ENCODE measurements at places on chromosomes 16 and 17.

DNA sequence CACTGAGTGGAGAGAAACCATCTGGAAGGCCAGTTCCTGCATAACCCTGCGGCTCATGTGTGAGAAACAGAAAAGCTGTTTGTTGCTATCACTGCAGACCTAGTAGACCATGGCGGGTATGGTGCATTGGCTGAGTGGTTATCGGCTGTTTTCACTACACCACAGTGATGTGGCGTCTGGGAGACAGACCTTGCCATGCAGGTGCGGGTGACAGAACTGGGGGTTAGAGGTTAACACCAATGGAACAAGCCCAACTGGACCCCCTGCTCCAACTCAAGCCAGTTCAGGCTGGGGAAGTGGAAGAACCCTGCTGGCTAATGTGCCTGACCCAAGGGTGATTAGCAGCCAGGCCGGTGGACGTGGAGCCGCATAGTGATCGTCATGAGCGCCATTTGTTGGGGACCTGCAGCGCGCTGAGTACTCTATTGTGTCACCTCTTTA lies 91.9 kb downstream of the IRF8 start:
- no peaks in the 10 kb centered on the region for H3K36me3 ChIP-seq
- H3K4me3 ChIP-seq = no peak overlapping the region
- no peaks in the 10 kb centered on the region for H3K27me3 ChIP-seq
- H3K27ac ChIP-seq = no peak overlapping the region

GRCh38 chr17:66604376-66604775 lies 230.5 kb upstream of the CACNG5 start:
- no peak overlapping the region for H3K4me3 ChIP-seq
- peaks cover 32% of the 10 kb centered on the region for H3K36me3 ChIP-seq
- no peak overlapping the region for H3K27ac ChIP-seq
- no peak for DNase-seq

- H3K36me3 ChIP-seq = no peaks in the 10 kb centered on the region
- H3K4me1 ChIP-seq = no peaks in the 10 kb centered on the region
- no peak for DNase-seq
- no peak overlapping the region for H3K4me3 ChIP-seq
These were observed 23.5 kb downstream of the CACNG5 start for GRCh38 chr17:66858226-66859083.

DNA sequence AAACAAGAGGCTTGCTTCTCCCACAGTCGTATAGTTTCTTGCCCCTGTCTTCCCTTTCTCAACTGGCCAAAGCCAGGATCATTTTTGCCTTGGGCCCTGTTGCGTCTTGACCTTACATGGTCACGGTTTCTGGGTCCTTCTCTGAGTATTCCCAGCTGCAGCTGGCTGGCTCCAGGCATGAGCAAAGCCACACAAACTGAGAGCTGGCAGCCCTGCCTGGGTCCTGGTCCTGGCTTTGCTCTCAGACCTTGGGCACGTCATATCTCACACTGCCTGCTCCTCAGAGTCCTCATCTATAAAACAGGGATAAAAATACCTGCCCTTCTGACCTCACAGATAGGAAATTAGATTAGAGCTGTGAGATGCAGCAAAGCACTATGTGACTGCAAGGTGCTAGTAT lies 277.6 kb downstream of the CBLN1 start:
- no peak overlapping the region for H3K27ac ChIP-seq
- H3K4me3 ChIP-seq = no peak overlapping the region
- no peaks in the 10 kb centered on the region for H3K27me3 ChIP-seq
- no peaks in the 10 kb centered on the region for H3K4me1 ChIP-seq

DNA sequence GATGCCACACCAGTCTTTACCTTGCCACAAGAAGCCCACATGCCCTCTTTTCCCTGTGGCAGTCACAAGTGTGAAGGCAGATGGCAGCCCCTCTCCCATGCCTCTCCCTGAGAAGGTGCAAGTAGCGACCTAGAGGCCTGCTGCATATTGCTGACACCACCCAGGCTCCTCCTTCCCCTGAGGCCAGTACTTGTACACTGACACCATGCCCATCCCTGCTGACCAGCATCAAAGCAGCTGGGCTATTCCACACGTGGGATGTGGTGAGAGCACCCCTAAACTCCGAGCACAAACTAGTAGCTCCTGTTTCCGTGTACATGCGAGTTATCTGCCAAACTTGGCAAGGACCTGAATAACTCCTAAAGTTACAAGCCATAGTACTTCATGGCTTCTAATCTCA lies 149.4 kb downstream of the AATF start:
- H3K27ac ChIP-seq = no peak overlapping the region
- no peaks in the 10 kb centered on the region for H3K27me3 ChIP-seq
- H3K4me3 ChIP-seq = no peak overlapping the region
- peaks cover 42% of the 10 kb centered on the region for H3K36me3 ChIP-seq
- DNase-seq = no peak
- H3K4me1 ChIP-seq = peaks cover 12% of the 10 kb centered on the region

- H3K27ac ChIP-seq = no peak overlapping the region
- DNase-seq = no peak
- H3K36me3 ChIP-seq = no peaks in the 10 kb centered on the region
- H3K4me3 ChIP-seq = no peak overlapping the region
These were observed 14.6 kb downstream of the CRISPLD2 start for GRCh38 chr16:84834403-84834772.

DNA sequence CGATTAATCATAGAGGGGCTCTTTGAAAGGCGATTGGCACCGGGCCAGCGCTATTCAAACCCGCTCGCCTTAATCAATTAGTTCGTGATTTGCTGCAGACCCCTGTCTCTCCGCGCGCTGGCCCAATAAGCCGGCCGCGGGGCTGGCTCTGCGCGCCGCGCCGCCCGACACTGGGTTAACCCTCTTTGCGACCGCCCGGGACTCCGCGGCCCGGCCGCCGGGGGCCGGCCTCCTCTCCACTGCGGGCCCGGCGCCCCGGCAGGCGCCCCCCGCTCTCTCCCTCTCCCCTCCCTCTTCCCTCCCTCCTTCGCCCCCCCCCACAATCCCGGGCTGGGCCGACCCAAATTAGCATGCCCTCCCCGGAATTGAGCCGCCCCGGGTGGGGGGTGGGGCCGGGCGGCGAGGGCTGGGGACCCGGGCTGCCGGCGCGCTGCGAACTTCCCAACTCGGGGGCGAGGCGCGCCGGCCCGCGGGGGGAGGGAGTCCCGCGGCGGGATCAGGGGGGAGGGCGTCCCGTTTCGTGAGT lies 428 bp upstream of the SALL1 start:
- H3K27me3 ChIP-seq = peaks cover 59% of the 10 kb centered on the region
- H3K27ac ChIP-seq = no peak overlapping the region
- peaks cover 15% of the 10 kb centered on the region for H3K36me3 ChIP-seq
- DNase-seq = no peak
- H3K4me1 ChIP-seq = peaks cover 2% of the 10 kb centered on the region

GRCh38 chr16:66549284-66550131 lies at the start of gene TK2:
TK2 (minus strand) TSS chr16:66550122; CDS start chr16:66550061, 61 bp downstream.
- H3K27me3 ChIP-seq = no peaks in the 10 kb centered on the region
- peaks cover 20% of the 10 kb centered on the region for H3K36me3 ChIP-seq
- H3K27ac ChIP-seq = peak within 1 kb of the TSS; percentile 84
- H3K4me1 ChIP-seq = peaks cover 59% of the 10 kb centered on the region
- DNase-seq = peak; percentile 55
- peak within 1 kb of the TSS; percentile 90 for H3K4me3 ChIP-seq

GRCh38 chr16:52372313-52372712 lies 174.6 kb downstream of the TOX3 start:
- H3K27me3 ChIP-seq = no peaks in the 10 kb centered on the region
- no peak overlapping the region for H3K27ac ChIP-seq
- H3K4me1 ChIP-seq = no peaks in the 10 kb centered on the region
- no peak for DNase-seq
- H3K4me3 ChIP-seq = no peak overlapping the region

GRCh38 chr17:28370035-28370743 lies at the start of gene VTN:
VTN (minus strand) TSS chr17:28370307; CDS start chr17:28370203, 104 bp downstream.
- peaks cover 21% of the 10 kb centered on the region for H3K4me1 ChIP-seq
- no peak for DNase-seq
- H3K36me3 ChIP-seq = peaks cover 4% of the 10 kb centered on the region
- H3K27ac ChIP-seq = peak within 1 kb of the TSS; percentile 85
- peak within 1 kb of the TSS; percentile 87 for H3K4me3 ChIP-seq

DNA sequence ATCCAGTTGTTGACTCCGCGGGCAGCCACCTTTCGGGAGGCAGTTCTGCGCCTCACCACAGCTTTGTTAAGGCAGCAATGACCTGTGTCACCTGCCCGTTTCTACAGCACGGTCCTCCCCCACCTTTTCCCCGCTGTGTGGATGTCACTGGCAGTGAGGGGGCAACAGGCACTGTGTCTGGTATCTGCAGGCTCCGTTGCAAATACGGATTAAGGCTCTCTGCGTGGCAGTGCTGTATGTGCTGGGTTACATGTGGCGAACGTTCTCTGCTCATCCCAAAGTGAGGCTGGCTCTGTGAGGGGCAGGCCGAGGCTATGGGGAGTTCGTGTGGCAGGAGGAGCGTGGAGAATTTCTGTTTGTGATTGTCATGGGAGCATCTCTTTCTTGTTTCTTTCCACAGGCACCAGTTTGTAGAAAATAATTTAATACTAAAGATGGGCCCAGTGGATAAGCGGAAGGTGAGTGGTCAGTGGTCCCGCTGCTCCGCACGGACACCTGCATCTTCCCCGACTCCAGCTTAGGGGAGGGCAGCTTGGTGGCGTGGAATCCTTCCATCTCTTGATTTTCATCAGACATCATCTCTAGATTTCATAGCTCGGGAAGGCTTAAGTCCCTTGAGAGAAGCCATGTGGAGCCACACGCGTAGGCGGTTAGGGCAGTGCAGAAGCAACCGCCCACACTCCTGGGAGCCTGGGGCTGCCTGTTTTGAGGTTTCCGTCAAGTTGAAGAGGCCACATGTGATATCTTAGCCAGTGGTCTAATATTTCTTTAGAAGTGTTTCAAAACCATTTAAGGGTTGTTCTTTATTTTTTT lies 57.8 kb downstream of the PDPK1 start:
- H3K27ac ChIP-seq = no peak overlapping the region
- no peaks in the 10 kb centered on the region for H3K27me3 ChIP-seq
- H3K36me3 ChIP-seq = peaks cover 15% of the 10 kb centered on the region
- no peak for DNase-seq

DNA sequence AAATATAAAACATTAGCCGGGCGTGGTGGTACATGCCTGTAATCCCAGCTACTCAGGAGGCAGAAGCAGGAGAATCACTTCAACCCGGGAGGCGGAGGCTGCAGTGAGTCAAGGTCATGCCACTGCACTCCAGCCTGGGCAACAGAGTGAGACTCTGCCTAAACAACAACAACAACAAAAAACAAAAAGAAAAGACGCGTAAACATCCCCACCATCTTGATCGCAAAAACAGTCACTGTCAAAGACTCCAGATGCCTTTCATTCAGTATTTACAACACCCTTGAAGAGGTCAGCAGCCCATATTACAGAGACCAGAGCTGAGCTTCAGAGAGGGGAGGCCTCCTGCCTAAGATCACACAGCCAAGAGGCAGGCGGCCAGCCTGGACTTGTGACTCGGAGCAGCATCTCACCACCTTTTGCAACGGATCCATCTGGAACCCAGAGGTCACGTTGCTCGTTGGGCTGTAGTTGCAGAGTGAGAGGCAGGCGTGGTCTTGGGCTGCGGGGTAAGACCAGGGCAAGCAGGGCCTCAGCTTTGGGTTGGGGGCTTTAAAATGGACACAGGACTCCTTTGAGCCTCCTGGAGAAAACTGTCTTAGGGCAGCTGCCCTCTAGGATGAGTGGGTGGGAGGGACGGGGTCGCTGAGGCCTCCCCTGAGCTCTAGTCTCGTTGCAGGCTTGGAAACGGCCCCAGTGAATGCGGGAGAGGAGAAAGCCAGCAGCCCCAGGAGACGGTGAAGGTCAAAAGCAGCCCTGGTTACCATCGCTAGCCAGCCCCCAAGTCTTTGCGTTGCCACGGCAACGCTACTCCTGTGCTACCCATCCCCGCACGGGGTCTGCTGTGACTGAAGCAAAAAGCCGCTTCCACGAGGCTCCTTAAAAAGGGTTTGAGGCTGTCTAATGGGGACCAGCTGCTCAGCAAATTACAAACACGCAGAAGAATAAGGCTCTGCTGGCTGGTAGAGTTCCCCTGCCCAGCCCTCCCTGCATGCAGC lies 26.1 kb downstream of the LGALS3BP start:
- no peaks in the 10 kb centered on the region for H3K4me1 ChIP-seq
- DNase-seq = no peak
- H3K27ac ChIP-seq = no peak overlapping the region
- H3K27me3 ChIP-seq = no peaks in the 10 kb centered on the region
- H3K36me3 ChIP-seq = no peaks in the 10 kb centered on the region

GRCh38 chr17:28473542-28473941 lies at the start of gene SLC13A2:
SLC13A2 (plus strand) TSS chr17:28473644; CDS start chr17:28473713, 69 bp downstream.
- peaks cover 17% of the 10 kb centered on the region for H3K4me1 ChIP-seq
- no peak within 1 kb of the TSS for H3K27ac ChIP-seq
- H3K4me3 ChIP-seq = no peak within 1 kb of the TSS
- peaks cover 2% of the 10 kb centered on the region for H3K27me3 ChIP-seq
- H3K36me3 ChIP-seq = no peaks in the 10 kb centered on the region
- DNase-seq = no peak

GRCh38 chr17:12826431-12826830 lies 37.1 kb downstream of the ARHGAP44 start:
- no peaks in the 10 kb centered on the region for H3K4me1 ChIP-seq
- H3K27me3 ChIP-seq = no peaks in the 10 kb centered on the region
- no peak for DNase-seq
- no peak overlapping the region for H3K27ac ChIP-seq
- no peak overlapping the region for H3K4me3 ChIP-seq

- DNase-seq = no peak
- H3K4me3 ChIP-seq = no peak overlapping the region
- H3K36me3 ChIP-seq = no peaks in the 10 kb centered on the region
- H3K27me3 ChIP-seq = no peaks in the 10 kb centered on the region
These were observed 8.4 kb downstream of the SLC16A5 start for GRCh38 chr17:75096082-75096625.

GRCh38 chr16:59432896-59433295 lies 698.8 kb upstream of the GOT2 start:
- H3K4me3 ChIP-seq = no peak overlapping the region
- no peaks in the 10 kb centered on the region for H3K36me3 ChIP-seq
- H3K27me3 ChIP-seq = no peaks in the 10 kb centered on the region
- no peaks in the 10 kb centered on the region for H3K4me1 ChIP-seq
- H3K27ac ChIP-seq = no peak overlapping the region

DNA sequence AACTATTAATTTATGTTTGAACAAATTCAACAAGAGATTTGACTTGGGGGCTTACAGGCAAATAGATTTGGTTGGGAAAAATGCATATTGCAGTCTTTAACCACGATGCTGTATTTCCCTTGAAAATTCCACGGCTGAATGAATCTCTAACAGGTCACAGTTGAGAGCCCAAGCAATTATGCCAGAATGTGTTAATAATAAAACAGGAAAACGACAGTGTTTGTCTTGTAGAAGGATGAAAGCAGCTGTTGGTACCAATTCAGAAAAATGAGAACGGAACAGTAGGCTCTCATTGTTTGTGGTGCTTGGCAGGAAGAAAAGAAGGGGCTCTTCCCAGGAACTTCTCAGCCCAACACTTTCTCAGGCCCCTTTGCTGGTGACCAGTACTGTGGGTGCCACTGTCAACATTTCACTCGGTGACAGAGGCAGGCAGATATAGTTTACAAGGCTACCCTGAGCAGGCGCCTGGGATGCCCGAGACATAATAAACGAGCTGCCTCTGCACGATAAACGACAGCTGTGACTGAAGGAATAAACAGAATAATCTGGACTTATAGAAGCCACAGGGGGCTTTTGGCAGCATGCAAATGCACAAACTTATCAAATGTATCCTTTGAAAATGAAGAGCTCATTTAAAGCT lies 387.1 kb downstream of the HS3ST4 start:
- no peak for DNase-seq
- H3K36me3 ChIP-seq = no peaks in the 10 kb centered on the region
- no peaks in the 10 kb centered on the region for H3K27me3 ChIP-seq
- no peak overlapping the region for H3K4me3 ChIP-seq

All from activated CD8-positive, alpha-beta T cell treated with anti-CD3 and anti-CD28 coated beads, Interleukin-2, amount 10 ng/mL, durations not matched to agents 7 days and 5 days (primary cell).